ENCODE measurements at places on chromosomes 4 and X. TPM values are rescaled to one million over a fixed set of nuclear protein-coding genes. Genes with fewer than 3 reads are reported as not detected.

GRCh38 chr4:173652283-173652931 is 122.4 kb upstream of the HAND2 start:
- no peak for DNase-seq

RTL3 gene
- total RNA-seq = not detected

GRCh38 chrX:7146703-7147412 is 654 bp upstream of the STS start:
- DNase-seq = peak; percentile 43

MSX1 gene
- 7.6 TPM for total RNA-seq

- DNase-seq = no peak
Observed at GRCh38 chr4:9952415-9952950, 68.8 kb downstream of the SLC2A9 start.

Data from body of pancreas (tissue), 4 donors.